CD8-positive, alpha-beta memory T cell (primary cell): ENCODE measurements at places on chromosomes 2 and 18. TPM values are rescaled to one million over a fixed set of nuclear protein-coding genes. Genes with fewer than 3 reads are reported as not detected.

The SESTD1 gene
- 1.6 TPM for total RNA-seq

The CNDP1 gene
- not detected for total RNA-seq

The MAPRE3 gene
- total RNA-seq, result 3.0 TPM

The SLC4A5 gene
- total RNA-seq, result 1.8 TPM

The ZSWIM2 gene
- not detected for total RNA-seq

The CROCC2 gene
- total RNA-seq, result not detected
